ENCODE measurements at places on chromosomes 16 and 17. TPM values are rescaled to one million over a fixed set of nuclear protein-coding genes. Genes with fewer than 3 reads are reported as not detected.

The SLC6A2 gene
- total RNA-seq: 0.23 TPM

The RASL10B gene
- total RNA-seq: 2.3 TPM

- no peak for DNase-seq
Observed at GRCh38 chr16:89446136-89446974, 44.0 kb downstream of the ANKRD11 start.

GRCh38 chr17:61159221-61159814 is 240.3 kb upstream of the TBX2 start:
- no peak for DNase-seq

DNA sequence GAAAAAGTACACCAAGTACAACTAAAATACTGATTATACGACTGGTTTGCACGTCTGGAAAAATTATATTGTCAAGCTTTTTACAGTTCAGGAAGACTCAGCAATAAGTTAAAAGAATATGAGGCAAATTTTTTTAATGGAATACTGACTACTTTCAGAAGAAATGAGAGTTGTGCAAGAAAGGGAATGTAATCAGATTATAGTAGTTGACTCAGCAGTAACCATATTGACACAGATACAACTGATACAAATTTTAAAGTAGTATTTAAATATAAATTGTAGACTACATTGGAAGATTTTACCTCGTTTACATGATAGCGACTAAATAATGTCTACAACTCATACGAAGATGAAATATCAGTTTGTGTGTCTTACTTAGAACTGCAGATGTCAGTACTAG is 16.7 kb downstream of the ASGR2 start:
- no peak for DNase-seq

The TBX2 gene
- 11.2 TPM for total RNA-seq

GRCh38 chr17:82296511-82297279 is 20.7 kb downstream of the CD7 start:
- DNase-seq: no peak
